ENCODE measurements at places on chromosomes 12 and 14.

GRCh38 chr12:46269429-46270241 is 792 bp upstream of the SLC38A1 start:
- peak; percentile 39 for DNase-seq

GRCh38 chr14:35286003-35286600 is 6.1 kb upstream of the PSMA6 start:
- no peak for DNase-seq

GRCh38 chr12:94374124-94374523 is 85.5 kb downstream of the CEP83 start:
- no peak for DNase-seq

GRCh38 chr12:108332791-108333382 is 6.2 kb downstream of the CMKLR1 start:
- DNase-seq = no peak

- DNase-seq = no peak
These were observed 17.8 kb downstream of the EFCAB11 start for GRCh38 chr14:89936654-89937185.

DNA sequence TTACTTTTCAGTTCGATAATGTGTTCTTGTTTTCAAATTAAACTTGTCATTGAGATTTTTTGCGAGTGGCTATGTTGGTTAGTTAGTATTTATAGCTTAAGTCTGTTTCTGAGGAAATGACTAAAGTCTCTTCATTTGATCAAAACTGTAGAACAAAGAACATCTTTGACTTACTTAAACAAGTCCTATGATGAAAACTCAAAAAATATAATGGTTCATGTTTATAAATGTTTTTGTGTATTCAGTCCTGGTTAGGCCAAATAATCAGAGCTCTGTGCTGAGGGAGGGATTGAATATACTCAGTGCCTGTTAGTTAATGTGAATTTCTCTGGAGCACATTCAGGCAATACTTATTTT is 51.7 kb downstream of the PPFIBP1 start:
- no peak for DNase-seq
